Stimulated activated effector memory CD8-positive, alpha-beta T cell treated with anti-CD3 and anti-CD28 coated beads, Interleukin-12 subunit alpha, Interleukin-12 subunit beta, amount 100 ng/mL, for 72 hours (primary cell): ENCODE measurements at places on chromosomes 12 and 14.
A peak's percentile ranks its signal among the peaks of the same experiment; 100 is the strongest.

DNA sequence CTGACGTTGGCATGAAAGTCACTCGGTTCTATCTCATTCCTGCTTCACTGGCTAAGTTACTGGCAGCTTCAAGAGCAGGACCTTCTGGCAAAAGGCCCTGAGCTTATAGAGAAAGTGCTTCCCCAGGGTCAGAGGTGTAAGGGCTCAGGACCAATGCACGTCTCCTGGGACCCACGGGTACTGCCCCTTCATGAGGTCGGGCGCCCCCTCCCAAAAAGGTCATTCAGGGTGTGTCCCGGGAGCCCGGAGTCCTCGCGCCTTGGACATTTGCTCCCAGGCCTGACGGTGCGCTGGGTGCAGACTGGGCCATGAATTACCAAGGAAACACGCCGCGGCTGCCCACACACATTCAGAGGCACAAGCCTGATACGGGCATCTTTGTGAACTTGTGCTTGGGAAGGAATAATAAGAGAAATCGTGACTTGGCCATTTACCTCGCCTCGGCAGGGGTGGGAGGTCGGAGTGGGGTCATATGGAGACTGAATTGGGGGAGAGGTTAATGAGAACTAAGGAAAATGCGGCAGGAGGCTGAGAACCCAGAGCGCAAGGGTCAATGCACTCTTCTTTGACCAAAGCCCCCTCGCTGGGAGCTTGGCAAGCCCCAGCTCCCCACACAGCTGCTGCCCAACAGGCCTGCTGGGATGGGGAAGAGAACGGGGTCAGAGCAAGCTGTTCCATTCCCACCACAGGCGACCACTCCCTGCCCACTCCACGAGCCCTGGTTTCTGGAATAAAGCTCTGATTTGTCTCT lies 15.7 kb upstream of the SLC6A12 start:
- DNase-seq = no peak

- DNase-seq = no peak
These were observed 30.3 kb upstream of the ESR2 start for GRCh38 chr14:64324461-64324860.

GRCh38 chr14:93090826-93091555 lies 24.7 kb downstream of the ITPK1 start:
- no peak for DNase-seq

DNA sequence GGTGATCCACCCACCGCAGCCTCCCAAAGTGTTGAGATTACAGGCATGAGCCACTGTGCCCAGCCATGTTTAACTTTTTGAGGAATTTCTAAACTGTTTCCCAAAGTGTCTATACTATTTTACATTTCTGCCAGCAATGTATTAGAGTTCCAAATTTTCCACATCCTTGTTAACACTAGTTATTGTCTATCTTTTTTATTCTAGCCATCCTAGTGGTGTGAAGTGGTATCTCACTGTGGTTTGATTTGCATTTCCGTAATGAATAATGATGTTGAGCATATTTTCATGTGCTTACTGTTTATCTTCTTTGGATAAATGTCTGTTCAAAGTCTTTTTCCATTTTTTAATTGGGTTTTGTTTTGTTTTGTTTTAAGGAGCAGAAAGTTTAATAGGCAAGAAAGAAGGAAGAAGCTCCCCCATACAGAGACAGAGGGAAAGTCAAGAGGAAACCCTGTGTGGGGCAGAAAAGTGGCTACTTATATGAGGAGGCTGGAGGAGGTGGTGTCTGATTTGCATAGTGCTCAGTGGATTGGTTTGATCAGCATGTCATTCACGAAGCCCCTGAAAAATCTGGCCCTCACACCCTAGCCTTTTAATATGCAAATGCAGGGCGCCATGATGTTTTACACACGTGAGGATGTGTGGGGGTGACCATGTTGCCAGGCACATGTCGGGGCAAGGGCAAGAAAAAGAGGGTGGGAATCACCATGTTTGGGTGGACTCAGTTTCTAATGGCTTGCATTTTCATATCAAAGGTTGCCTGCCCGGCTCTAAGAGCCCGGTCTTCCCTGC lies 14.9 kb downstream of the TXNRD1 start:
- no peak for DNase-seq

DNA sequence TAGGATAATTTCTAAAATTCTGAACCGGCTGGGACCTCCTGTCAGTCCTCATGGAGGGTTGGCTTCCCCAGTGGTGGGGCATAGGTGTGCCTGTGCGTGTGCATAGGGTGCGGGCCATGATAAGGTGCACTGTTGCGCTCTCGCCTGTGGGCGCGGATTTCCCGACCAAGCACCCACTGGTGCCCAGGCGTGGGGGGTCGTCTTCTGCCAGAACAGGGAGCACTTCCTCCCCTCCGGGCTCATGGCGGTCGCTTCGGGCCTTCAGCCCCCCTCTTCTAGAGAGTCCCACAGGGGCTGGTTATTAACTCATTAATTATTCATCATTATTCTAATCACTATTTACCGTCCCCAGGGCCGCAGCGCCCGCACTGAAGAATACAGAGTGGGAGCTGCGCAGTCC lies 2.8 kb downstream of the C1QL4 start:
- no peak for DNase-seq

GRCh38 chr12:52847335-52848102 lies 1.3 kb downstream of the KRT78 start:
- DNase-seq = no peak

- DNase-seq = no peak
These were observed 2.5 kb downstream of the OXA1L start for GRCh38 chr14:22768947-22769346.

DNA sequence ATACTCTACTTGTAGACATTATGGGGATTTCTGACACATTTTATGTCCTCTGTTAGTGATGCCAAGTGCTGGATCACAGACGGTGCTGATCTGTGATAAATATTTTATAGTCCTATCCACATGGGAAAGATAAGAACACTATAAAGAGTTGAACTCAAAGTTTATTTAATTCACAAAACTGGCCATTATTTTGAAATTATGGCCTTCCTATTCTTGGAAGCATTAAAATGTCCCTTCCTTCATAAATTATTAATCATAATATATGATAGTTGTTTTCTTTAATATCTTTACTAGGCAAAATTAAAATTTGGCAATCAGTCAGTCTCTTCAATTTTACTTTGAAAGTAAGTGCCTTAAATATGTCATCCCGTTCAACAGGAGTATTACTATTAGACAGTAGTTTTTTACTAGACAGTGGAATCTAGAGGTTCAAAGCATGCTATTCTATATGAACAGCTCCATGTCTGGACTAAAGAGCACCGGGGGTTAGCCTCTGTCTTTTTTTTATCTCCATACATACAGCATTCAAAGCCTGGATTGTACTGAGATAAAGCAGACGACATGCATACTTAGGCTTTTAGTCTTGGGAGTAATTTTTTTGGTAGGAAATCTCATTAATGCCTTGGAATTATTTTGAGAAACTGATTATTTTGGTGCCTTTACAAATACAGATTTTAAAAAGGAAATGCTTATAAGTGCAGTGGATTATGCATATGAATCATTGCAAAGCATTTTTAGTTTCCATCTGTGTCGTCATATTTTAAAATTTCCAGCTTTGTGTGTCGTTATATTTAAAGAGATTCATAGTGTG lies 306.1 kb upstream of the RGS6 start:
- DNase-seq = no peak

GRCh38 chr14:91338379-91338778 lies 79.2 kb downstream of the CCDC88C start:
- no peak for DNase-seq

DNA sequence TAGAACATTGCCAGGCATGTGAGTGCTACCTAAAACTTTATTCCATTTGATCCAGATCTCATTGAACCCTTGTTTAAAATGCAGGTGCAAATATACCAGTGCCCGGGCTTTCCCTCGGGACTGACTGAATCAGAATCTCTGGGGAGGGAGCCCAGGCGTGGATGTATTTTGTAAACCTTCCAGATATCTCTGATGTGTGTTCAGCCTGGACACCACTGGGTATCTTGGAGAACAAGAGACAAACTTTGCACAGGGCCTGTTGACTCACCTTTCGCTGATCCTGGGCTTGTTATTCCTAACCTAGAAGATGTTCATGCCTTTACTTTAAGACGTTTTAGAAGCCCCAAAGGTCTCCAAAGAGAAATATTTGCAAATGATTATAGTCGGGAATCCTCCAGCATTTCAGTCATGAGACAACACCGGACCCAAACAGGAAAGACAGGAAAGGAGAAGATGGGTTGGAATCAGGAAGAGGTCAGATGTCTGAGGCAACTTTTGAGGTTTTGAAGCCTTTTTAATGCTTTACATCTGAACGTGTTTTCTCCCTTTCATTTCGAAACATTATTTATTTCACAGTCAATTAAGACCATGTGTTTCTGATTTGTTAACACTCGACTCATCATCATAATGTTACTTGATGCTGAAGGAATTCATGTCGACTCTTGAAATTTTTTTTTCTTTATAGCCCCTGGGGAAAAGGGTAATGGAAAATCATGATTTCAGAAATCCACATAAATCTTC lies 118.6 kb downstream of the PLXNC1 start:
- no peak for DNase-seq

DNA sequence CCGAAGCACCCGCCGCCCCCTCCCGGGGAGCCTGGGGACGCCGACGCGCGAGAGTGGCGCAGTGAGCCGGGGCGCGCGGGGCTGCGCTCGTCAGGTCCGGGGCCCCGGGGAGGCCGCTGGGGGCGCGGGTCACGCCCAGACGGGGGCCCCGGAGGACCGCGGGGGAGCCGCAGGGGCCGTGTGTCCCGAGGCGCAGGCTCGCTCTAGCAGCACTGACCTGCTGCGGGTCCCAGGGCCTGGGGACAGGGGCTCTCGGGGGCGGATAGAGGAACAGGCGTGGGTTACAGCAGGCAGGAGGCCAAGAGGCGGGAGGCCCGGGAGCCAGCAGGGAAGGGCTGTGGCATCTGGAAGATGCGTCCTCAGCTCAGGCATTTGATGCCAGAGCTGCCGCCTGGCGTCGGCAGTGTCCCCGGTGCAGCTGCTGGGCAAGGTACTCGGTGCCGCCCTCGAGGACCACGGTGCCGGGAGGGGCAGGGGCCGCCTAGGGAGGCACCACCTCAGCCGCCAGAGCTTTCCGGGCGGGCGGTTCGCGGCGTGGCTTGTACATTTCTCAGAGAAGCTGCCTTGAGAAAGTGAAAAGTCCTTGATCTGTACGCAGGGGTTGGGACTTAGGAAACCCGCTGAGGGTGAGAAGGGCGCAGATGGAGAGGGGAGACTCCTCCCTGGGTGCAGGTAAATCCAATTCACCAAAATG lies 1.2 kb downstream of the WNT5B start:
- peak; percentile 52 for DNase-seq

- no peak for DNase-seq
These were observed 97.7 kb downstream of the PPM1A start for GRCh38 chr14:60346706-60347105.

GRCh38 chr12:101962486-101962885 lies 85.1 kb downstream of the DRAM1 start:
- no peak for DNase-seq

DNA sequence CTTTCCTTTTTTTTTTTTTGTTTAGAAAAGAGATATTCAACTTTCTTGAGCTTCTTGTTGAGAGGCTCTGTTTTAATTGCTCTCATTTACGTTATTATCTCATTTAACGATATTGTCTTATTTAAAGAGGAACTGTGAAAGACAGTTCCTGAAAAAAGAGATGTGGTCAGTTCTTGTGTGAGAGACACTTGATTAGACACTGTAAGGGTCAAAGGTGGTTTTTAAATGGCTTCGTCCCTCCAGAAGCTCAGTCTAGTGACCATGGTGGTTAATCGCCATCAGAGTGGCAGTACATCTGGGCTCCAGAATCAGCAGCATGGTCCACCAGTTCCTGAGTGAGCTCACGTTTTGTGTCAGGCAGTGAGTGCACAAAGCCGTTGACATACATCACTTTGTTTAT lies 57.9 kb upstream of the KCNA5 start:
- DNase-seq = no peak

DNA sequence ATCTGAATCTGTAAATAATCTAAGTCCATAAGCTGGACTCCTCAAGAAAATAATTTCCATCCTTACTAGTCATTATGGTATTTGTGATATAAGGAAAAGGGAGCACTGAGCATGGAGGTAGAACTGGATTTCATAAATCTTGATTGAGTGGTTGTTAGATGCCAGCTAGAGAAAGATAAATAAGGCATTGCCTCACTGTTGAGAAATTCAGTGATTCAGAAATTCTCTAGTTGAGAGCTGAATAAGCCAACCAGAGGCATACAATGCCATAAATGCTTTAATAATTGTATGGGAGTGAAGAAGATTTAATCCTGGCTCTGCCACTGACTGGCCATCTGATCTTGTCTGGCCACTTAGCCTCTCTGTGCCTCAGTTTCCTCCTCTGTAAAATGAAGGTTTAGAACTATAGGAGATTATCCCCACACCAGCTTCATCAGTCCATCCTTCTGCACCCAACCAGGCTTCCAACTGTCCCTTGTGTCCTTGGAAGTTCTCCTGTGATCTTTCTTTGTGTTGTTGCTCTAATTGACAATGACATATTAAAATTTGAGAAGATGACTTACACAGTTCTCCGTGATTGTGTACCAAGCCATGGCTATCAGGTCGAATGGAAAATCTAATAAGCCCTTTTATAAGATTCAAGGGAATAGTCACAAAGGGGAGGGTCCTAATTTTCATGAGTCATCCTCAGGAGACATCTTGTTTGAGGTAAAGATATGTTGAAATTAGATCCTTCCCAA lies 394.3 kb downstream of the EGLN3 start:
- no peak for DNase-seq

DNA sequence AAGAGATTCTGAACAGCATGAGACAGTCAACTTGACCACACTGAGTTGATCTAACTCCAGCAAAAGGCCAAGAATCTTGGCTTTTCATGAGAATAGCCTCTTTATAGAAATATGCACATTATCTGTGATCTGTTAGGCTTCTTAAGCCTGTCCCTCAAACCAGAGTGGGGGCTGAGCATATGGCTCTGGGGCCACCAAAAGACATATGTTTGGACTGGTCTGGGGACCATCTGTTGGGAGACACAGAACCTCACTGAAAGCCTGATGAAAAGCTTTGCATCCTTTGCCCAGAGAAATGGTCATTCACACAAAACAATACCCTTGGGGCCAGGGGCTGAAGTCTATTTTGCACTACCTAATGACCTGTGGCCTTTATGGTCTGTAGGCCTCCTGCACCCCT lies 165.3 kb upstream of the PRMT8 start:
- no peak for DNase-seq

- no peak for DNase-seq
These were observed 6.4 kb downstream of the HSP90AA1 start for GRCh38 chr14:102080183-102081080.

- DNase-seq = no peak
These were observed 32.9 kb downstream of the TSPAN8 start for GRCh38 chr12:71124835-71125460.

- no peak for DNase-seq
These were observed 97.9 kb upstream of the FAR2 start for GRCh38 chr12:29051221-29051620.

- no peak for DNase-seq
These were observed 173.8 kb upstream of the MIS18BP1 start for GRCh38 chr14:45426685-45427282.
